ENCODE measurements at places on chromosomes 12 and 14. TPM values are rescaled to one million over a fixed set of nuclear protein-coding genes. Genes with fewer than 3 reads are reported as not detected.

DNA sequence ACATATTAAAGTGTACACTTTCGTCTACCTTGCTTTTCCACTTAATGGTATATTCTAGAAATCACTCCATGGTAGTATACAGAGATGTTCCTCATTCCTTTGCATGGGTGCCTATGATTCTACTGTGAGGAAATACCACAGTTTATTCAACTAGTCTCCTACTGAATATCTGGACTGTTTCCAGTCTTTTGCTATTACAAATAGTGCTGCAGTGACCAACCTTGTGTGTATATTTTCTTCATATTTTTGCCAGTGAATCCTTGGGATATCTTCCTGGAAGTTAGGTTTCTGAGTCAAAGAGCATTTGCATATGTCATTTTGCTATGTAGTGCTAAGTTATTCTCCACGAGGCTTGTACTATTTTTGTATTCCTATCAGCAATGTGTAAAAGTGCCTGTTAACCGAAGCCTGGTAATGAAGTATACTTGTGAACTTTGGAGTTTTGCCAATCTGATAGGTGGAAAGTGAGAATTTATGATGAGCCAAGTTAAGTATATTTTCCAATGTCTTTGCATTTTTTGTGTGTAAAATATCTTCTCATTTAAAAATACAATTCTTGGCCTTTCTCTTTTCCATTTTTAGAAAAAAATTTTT is 31.3 kb upstream of the TMEM263 start:
- no peaks in the 10 kb centered on the region for H3K4me1 ChIP-seq
- no peaks in the 10 kb centered on the region for H3K36me3 ChIP-seq
- no peak for DNase-seq
- no peaks in the 10 kb centered on the region for H3K27me3 ChIP-seq
- H3K27ac ChIP-seq, result no peak overlapping the region
- H3K4me3 ChIP-seq, result no peak overlapping the region

DNA sequence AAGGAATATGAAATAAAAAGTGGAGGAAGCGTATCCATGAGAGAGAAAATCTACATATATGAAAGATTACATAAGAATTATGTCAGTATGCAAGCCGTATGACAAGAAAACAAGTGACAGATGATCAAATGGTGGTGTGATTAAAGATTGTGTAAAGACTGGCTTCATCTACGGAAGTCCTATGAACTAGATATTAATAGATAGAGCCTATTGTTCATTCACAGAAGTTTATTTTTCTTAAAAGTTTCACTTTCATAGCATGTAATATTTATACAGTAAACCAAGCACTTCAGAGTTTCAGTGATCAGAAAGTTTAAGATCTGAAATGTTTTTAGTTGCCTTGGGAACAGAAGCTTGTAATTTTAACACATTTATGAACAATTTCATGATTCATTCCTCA is 84.5 kb downstream of the VRK1 start:
- H3K4me3 ChIP-seq, result no peak overlapping the region
- H3K27ac ChIP-seq, result no peak overlapping the region
- H3K27me3 ChIP-seq, result no peaks in the 10 kb centered on the region

The NGB gene
- polyA plus RNA-seq, result not detected

DNA sequence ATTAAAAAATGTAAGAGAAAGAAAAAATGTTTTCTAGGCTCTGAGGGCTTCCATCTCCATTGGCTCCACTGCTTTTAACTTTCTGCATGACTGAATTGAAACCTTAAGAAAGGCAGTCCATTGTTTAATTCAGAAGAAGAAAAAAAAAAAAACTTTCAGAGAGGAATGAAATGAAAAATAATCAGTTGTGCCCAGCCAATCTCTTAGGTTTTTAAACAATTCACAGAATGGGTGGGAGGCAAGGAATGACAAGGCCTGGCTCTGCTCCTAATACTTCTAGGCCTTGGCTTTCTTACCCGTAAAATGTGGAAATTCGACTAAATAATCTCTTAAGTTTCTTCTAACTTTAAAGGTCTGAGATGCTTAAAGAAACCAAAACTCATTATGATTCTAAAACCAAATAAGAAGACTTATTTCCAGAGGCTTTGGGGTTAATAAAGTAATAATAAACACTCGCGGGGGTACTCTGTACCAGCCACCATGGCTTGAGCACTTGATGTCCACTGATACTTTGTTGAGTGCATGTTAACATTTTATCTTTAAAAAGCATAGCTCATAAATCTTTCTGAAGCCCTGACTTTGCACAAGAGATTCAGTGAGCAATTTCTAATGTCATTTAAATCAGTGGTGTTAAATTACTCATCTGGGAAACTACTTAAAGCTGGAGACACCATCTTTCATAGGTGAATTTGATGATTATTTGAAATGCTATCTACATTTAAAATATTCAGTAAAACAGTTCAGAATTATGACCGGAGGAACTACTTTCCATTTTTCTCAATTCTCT is 49.6 kb downstream of the STON2 start:
- H3K27ac ChIP-seq, result no peak overlapping the region
- no peaks in the 10 kb centered on the region for H3K27me3 ChIP-seq
- no peak for DNase-seq
- H3K4me3 ChIP-seq, result no peak overlapping the region

Measured in pancreas (tissue), 10 donors.